Frontal cortex (tissue), 4 donors: ENCODE measurements at places on chromosomes 5 and 9. TPM values are rescaled to one million over a fixed set of nuclear protein-coding genes. Genes with fewer than 3 reads are reported as not detected.
A peak's percentile ranks its signal among the peaks of the same experiment; 100 is the strongest.

GRCh38 chr9:107650321-107650720 lies 160.8 kb upstream of the KLF4 start:
- DNase-seq: no peak

DNA sequence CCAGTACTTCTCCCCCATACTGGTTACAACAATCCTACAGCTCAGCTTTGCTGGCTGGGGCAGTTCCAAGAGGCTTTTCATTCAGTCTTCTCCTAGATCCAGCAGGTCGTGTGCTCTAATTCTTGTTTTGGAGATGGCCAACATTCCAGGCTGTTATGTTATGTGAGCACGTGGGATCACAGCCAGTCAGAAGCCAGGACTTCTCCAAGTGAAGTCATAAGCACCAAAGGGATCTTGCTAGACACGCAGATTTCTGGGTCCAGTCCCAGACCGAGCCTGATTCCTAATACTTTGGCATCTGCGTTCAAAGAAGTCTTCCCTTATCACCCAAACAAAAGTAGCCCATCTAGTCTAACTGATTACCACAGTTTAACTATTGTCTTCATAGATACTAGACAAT lies 1.4 kb upstream of the LARP1 start:
- peak; percentile 33 for DNase-seq

- no peak for DNase-seq
These were observed 201.7 kb downstream of the MEF2C start for GRCh38 chr5:88681211-88681803.

DNA sequence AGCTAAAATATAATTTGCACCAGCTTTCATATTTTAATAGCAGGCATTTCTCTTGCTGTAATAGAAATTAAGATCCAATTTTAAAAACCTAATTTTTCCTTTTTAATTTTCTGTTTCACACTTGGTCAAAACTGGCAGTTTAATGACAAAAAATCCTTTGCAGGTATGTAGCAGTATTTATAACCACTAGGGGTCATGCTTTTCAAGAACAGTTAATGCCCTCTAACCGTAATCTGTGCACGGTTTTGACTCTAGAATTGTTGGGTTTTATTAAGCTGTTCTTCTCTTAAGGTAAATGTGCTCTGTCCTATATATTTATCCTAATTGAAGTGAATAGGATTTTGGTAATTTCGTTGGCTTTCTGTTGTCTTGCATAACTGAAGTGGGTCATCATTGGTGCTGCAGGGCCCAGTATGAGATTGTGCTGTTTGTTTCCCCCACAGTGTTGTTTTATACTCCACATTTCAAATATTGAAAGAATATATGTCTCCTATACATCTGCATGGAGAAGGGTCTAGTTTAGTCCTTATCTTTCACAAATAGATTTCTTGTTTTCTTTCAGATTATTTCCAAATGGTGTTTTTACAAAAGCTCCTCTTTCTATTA lies 107.4 kb downstream of the SCAMP1 start:
- DNase-seq: no peak

DNA sequence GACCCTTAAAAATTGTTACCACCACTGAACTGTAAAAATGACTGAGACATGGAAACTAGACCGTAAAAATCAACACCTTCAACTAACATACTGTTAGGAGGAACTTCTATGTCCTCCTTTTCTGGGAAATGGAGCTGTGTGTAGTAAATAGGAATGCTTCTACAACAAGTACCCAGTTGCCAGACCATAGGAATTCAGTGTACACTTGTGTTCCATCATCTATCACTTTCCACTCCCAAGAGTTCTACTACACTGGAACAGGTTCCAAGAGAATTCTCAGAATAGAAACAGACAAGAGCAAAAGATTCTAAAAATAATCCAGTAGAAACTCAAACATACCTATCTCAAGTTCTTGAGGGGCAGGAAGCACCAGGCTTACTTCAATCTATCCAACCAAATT lies 23.6 kb downstream of the UBAP2 start:
- DNase-seq: no peak

DNA sequence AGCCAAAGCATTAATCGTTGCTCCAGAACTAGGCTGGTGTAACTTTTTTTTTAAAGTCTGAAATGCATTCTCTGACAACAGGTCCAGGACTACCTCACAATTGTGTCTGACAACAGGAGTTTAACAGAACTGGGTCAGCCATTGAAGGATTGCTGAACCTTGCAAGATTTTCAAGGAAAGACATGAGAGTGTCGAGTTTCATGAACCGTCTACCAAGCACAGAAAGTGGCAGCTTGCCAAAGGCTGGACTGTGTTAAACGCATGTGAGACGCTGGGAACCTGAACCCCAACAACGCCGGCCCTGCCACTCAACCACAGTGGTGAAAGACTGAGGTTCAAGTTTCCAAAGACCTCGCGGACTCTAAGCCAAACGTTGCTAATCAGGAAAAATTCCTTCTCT lies 79.1 kb downstream of the LHFPL2 start:
- DNase-seq: no peak

- no peak for DNase-seq
These were observed 70.0 kb downstream of the RXRA start for GRCh38 chr9:134396258-134396742.

GRCh38 chr9:12276505-12276904 lies 416.7 kb upstream of the TYRP1 start:
- DNase-seq: no peak

DNA sequence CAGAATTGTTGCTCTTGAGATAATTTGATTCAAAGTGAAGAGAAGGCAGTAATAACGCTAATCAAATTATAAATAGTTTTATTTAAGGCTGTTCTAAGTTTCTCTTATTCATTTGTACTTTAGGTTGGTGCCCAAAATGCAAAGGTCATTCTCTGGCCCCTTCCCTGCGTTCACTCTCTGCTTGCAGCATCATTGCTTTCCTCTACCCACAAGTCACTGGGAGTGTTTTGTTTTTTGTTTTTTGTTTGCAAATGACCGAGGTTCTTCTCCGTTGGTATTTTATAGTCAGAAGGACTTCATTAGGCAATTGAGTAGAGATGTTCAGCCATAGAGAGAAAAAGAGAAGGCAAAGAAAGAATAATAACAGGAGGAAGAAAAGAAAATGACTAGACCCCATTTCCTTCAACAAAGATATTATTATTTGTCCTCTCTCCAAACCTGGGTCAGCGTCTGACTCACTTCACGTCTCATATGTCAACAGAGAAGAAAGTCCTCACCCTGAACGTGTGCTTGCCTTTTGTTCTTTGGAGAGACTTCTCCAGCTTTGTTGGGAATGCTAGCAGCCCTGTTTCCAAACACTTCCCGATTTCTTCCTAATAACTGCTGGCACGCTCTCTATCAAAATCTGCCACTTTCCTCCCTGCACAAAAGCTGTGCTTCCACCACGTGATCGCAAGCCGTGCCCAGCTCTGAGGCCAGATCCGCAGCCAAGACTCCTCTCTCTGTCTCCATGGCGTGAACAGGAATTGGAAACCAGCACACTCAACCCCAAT lies 119.8 kb downstream of the EBF1 start:
- DNase-seq: peak; percentile 41

GRCh38 chr5:124605541-124605940 lies 140.9 kb downstream of the ZNF608 start:
- peak; percentile 22 for DNase-seq

- peak; percentile 100 for DNase-seq
These were observed at the start of gene ODF2 for GRCh38 chr9:128455849-128456612. Gene ODF2, plus strand, starts transcription at chr9:128456006. Its CDS starts 86 bp downstream, at chr9:128456092.

DNA sequence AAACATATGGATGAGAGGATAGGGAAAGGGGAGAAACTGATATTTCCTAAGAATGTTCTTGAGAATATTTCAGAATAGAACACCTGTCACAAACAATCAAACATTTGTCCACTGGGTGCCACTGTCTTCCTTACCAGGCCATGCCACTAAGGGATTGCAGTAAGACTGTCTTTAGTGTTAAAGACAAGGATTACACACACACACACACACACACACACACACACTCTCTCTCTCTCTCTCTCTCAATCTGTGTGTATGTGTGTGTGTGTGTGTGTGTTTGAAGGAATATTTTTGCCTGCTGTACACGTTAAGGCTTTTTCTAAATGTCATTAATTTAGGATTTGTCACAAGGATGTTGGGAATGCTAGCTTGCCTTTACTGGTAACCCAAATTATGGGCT lies 54.4 kb downstream of the CCDC192 start:
- peak; percentile 21 for DNase-seq

DNA sequence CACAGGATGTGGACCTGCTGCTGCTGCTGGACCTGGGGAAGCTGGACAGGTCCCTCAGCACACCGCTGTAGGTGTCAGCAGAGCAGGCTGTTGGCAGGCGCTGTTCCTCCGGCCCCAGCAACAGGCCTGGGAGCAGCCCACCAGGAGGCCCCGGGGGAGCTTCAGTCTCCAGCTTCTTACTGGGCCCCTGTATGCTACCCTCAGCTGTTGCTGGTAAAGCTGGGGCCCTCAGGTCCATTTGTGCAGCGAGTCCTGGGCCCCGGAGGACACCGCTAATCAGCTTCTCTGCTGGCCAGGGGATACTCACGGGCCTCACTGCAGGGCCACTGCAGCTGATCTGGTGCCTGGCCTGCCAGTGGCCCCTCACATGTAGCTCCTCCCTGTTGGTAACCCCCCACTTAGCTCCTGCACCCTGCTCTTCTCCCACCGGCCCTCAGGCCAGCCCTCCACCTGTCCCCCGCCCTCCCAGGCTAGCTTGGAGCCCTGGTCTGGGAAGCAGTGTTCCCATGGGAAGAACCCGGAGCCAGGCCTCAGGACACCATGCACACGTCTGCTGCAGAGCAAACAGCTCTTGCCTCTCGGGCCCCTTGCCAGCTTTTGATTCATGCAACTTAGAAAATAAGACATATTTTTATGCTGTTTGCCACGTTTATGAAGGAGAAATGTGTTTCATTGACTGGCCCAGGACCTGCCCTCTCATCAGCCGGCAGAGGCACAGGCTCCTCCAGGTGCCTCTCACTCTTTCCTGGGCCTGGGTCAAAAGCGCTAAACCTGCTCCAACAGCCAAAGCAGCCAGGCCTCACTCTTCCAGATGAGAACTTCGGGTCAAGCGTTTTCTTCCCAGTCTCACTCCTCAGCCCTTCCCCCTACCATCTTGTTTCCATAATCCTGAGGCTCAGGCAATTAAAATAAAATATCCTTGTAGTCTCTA lies 61.0 kb upstream of the ADAMTS2 start:
- no peak for DNase-seq

- DNase-seq: no peak
These were observed 17.9 kb upstream of the ZSWIM6 start for GRCh38 chr5:61313960-61314681.

- DNase-seq: no peak
These were observed 63.4 kb upstream of the LRRTM2 start for GRCh38 chr5:138938526-138938925.

- DNase-seq: no peak
These were observed 42.8 kb downstream of the ANGPTL2 start for GRCh38 chr9:127079446-127080140.

DNA sequence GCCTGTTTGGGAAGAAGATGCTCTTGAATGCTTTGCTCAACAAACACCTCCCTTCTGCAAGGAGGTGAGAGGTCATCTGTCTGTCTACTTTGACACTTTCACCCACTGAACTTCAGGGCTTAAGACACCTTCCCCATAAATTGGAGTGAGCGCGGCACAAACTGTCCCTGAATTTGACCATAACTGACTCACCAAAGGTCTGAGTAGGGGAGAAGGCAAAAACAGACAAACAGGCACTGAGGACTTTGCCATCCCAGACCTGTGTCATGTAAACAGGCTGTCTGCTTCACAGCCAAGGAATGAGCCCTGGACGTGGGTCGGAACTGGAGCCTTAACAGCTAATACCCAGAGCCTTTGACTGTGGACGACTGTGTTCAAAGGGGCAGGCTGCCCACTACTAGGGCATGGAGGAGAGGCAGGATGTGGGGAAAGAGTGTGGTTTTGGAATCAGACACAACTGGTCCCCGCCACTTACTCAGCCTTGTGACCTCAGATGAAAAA lies 320.9 kb upstream of the KLF4 start:
- no peak for DNase-seq

GRCh38 chr5:96816991-96817390 lies 9.2 kb upstream of the ERAP1 start:
- DNase-seq: no peak

DNA sequence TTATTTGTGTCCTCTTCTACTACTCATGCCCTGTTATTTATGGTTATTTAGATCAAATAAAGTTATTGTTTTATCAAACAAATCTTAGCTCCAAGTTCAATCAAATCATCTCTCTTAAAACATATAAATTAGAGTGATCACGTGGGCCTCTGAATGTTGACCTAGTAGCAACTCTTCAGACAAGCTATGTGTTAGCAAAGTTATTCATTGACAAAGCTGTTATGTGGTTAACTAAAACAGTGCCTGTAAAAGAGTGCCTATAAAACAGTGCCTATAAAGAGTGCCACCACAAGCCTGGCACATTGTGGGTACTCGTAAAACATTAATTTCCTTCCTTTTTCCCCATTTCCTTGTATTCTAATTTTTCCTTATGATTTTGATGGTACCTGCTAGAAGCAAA lies 421.9 kb downstream of the HCN1 start:
- DNase-seq: no peak

- no peak for DNase-seq
These were observed 79.6 kb downstream of the NTNG2 start for GRCh38 chr9:132241483-132241839.

GRCh38 chr5:128038643-128039042 lies 44.9 kb upstream of the SLC12A2 start:
- no peak for DNase-seq

DNA sequence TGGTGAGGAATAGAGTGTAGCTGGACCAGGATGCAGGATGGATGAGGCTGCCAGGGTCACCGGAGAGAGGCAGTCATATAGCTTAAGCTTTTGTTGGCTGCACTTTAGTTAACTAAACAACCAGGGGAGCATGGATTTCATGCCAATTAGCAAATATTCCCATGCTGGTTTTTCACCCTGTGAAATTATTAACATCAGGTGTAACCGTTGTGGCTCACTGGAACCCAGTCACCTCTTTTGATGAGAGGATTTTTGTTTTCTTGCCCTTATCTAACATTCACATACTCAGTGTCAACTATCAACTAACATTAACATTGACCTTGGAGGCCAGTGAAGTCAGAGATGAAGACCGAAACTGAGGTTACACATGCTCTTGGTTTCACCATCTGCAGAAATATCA lies 97.2 kb upstream of the BASP1 start:
- DNase-seq: no peak

GRCh38 chr9:136308006-136308701 lies 4.3 kb upstream of the CCDC187 start:
- DNase-seq: no peak

- no peak for DNase-seq
These were observed 62.6 kb upstream of the SLC25A51 start for GRCh38 chr9:37966412-37967013.

GRCh38 chr5:132044207-132044606 lies 16.2 kb upstream of the IL3 start:
- DNase-seq: no peak

- DNase-seq: no peak
These were observed 267.6 kb downstream of the TMEM167A start for GRCh38 chr5:82809420-82810143.

The AJM1 gene
- 0.82 TPM for total RNA-seq

The C9orf40 gene
- total RNA-seq: 9.4 TPM

The FAM163B gene
- 12.6 TPM for total RNA-seq

The REEP2 gene
- total RNA-seq: 70.9 TPM

The NDUFA8 gene
- 33.8 TPM for total RNA-seq

The PKD2L2 gene
- total RNA-seq: not detected

The MAP1B gene
- total RNA-seq: 490 TPM

The RCL1 gene
- 20.0 TPM for total RNA-seq

The TYRP1 gene
- 2.4 TPM for total RNA-seq

The TIMD4 gene
- under 0.01 TPM for total RNA-seq

The NTNG2 gene
- 16.3 TPM for total RNA-seq

The KLHL3 gene
- total RNA-seq: 13.0 TPM

The ITGA1 gene
- total RNA-seq: 4.5 TPM
